ENCODE measurements at places on chromosomes 7 and 10.
A peak's percentile ranks its signal among the peaks of the same experiment; 100 is the strongest.

DNA sequence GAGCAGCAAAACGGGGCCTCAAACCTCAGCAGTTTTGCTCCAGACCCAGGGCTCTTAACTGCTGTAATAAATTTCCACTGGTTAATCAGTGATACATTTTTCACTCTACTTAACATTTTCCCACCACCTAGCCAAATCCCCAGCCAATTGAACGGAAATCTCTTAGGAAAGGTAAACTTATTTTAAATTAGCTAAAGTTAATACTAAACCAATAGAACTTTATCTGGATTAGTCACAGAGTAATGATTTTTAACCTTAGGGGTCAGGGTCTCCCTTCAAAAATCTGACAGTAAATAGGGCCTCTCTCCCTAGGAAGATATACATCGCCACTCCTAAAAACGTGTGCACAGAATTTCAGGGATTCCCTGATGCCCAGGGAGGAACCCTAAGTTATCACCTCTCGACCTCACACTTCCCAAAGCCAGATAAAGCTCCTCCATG lies 87.4 kb upstream of the KMT2E start:
- DNase-seq: no peak

- no peak for DNase-seq
These were observed 90.8 kb downstream of the ARMH3 start for GRCh38 chr10:101965075-101965765.

DNA sequence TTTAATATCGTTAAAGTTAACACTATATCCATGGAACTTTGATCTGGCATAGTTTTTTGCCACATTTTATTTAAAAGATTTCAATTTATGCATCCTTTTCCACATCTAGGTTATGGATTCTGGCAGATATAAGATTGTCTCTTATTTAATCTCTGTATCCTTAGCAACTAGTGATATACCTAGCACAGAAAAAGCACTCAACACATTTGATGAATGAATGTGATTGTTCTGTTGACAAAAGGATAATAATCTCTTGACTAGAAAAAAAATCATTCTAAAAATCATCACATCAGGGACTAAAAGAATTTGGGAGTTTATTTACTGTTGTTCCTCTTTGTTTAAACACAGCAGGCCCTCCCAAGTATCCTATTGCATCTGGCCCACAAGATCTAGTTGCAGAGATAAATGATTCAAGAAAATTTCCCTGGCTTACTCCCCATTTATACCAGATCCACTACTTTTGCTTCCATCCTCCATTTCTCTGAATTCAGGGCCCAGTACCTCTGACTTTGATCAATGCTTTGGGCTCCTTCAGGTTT lies 84.0 kb upstream of the C1GALT1 start:
- DNase-seq: no peak

GRCh38 chr7:68441645-68442044 lies 1156.6 kb upstream of the AUTS2 start:
- DNase-seq: no peak

- no peak for DNase-seq
These were observed 29.9 kb downstream of the GPR22 start for GRCh38 chr7:107499731-107500130.

- no peak for DNase-seq
These were observed 54.1 kb upstream of the PRKG1 start for GRCh38 chr10:51020200-51020599.

- no peak for DNase-seq
These were observed 29.1 kb upstream of the LBX1 start for GRCh38 chr10:101258179-101258885.

DNA sequence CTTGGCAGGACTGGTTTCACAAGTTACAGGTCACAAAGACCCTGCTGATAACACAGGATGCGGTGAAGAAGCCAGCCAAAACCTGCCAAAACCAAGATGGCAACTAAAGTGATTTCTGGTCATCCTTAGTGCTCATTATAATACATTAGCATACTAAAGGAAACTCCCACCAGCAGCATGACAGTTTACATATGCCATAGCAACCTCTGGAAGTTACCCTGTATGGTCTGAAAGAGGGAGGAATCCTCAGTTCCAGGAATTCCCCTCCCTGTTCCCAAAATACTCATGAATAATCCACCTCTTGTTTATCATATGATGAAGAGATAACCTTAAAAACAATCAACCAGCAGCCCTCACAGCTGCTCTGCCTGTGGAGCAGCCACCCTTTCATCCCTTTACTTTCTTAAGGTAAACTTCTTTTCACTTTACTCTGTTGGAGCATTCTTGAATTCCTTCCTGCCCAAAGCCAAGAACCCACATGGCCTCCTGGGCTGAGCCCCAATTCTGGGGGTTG lies 21.9 kb downstream of the DPY19L1 start:
- no peak for DNase-seq

GRCh38 chr10:114337510-114338462 lies 66.5 kb downstream of the AFAP1L2 start:
- no peak for DNase-seq

- DNase-seq: no peak
These were observed 32.8 kb downstream of the ADCY1 start for GRCh38 chr7:45606931-45607330.

- no peak for DNase-seq
These were observed 61.9 kb upstream of the SAMD8 start for GRCh38 chr10:75049316-75050148.

- DNase-seq: no peak
These were observed 703.5 kb downstream of the AUTS2 start for GRCh38 chr7:70301673-70302185.

- DNase-seq: no peak
These were observed 33.5 kb downstream of the FIGNL1 start for GRCh38 chr7:50416527-50417182.

DNA sequence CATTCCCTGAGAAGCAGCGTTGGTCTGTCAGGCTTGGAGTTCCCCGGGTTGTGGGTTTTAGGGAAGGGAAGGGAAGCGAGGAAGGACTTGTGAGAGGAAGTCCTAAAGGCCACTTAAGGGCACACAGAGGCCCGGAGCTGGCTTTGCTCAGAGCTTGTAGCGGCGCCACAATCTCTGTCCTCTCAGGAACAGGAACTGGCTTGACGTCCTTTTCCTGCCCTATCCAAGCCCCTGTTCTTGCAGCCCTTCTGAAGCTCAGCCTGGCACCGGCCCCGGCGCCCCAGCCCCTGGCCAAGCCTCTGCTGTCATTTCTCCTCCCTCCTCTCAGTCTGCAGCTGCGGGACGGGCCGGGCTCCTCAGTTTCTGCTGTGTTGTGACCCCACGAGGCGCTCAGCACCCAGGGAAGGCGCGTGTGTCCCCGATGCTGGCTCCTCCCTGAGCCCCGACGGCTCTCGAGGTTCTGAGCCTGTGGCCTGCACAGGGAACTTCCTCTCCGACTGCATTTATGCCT lies at the start of gene GIMAP8:
GIMAP8 (plus strand) TSS at position 140 of the 511 bp plus-strand sequence. CDS start 16,069 bp downstream, outside the sequence.
- DNase-seq: peak; percentile 58

GRCh38 chr10:89384474-89385340 lies 6.9 kb downstream of the IFIT1B start:
- no peak for DNase-seq

DNA sequence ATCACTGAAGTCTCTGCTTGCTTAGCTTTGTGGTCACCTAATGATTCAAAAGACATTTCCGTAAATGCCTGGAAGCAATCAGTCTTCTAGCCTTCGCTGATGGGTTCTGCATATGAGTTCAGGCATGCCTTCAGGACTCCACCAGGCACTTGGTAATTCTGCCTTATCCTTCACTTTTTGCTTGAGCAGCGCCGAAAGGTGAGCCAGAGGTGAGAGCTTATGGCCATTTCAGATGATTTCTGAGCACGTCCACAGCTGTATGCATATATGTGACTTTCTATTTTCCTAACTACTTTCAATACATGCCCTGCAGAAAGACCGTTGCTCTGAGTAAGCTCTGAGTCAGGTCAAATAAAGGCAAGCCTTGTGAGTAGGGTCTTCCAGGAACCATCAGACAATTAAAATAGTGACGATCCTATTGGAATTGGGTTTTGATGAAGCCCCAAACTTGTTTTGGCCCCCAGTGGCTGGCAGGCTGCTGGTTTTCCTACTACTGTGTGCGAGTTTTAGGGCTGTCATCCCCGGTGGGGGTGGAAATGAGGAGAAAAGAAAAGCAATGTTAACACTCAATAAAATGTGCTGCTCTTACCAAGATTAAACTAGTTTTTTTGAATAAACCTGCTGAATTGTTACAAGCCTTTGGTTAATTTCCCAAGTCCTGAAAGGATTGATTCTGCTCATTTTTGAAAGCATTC lies 154.4 kb upstream of the AKR1E2 start:
- no peak for DNase-seq

- no peak for DNase-seq
These were observed 132.9 kb downstream of the OAT start for GRCh38 chr10:124285587-124286527.

DNA sequence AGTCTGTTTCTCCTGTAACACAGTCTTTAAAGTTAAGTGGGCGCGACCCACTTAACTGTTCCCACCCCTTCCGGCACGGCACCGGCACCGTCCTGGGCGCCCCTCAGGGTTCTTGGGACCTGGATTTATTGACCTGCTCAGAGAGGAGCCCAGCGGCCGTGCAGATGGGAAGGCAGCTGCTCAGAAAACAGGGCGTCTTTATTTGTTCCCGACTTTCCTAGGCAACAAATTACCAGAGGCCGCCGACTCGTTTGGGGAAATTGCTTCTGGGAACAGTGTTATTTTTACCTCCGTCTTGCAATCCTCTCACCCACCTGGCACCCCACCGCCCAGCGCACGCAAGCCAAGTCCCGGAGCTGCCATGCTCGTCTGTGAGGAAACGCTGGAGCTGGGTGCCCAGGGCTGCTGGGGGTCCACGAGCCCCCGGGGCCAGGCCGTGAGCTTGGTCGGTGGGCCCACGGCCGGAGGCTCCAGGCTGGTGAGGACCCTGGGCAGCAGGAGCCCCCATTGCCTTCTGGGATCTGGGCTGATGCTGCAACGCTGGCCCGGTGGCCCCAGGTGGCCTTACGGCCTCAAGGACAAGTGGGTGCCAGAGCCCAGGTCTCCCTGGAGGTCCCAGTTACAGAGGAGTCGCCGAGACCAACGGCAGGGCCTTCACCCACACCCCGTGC lies 14.9 kb upstream of the ADGRA1 start:
- no peak for DNase-seq

GRCh38 chr7:107147464-107148393 lies 21.1 kb upstream of the HBP1 start:
- DNase-seq: peak; percentile 13

- no peak for DNase-seq
These were observed 29.5 kb downstream of the CTNNA3 start for GRCh38 chr10:67666416-67667034.

GRCh38 chr10:124447751-124448466 lies 1.9 kb downstream of the NKX1-2 start:
- no peak for DNase-seq

DNA sequence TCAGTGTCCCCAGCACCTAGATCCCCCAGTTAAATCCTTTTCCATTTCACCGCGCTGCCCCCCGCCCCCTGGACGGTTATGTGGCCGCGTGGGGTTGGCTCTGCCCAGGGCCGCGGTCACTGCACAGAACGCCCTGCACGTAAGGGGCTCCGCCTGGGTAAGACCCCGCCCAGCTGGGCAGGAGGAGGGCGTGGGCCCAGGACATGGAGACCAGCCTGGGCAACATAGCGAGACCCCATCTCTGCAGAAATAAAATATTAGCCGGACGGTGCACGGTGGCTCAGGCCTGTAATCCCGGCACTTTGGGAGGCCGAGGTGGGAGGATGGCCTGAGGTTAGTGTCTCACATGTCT lies 650 bp upstream of the ZFAND2A start:
- DNase-seq: no peak

- DNase-seq: no peak
These were observed 109.3 kb upstream of the INSIG1 start for GRCh38 chr7:155188357-155188756.

DNA sequence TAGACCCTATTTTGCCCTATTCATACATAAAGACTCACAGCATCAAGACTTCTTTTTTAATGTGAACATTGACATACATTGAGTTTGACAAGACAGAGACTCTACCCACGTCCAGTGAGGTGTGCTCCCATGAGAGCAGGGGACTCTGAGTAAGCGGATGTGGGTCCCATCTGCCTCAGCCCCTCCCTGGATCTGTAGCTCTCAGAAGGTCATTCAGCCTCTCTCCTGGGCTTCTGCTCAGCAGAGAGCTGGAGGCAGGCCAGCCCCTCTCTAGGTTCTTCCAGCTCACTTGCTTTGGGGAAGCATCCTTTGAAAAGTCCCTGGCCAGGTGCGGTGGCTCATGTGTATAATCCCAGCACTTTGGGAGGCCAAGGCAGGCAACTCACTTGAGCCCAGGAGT lies 146.9 kb upstream of the ZMIZ1 start:
- no peak for DNase-seq

DNA sequence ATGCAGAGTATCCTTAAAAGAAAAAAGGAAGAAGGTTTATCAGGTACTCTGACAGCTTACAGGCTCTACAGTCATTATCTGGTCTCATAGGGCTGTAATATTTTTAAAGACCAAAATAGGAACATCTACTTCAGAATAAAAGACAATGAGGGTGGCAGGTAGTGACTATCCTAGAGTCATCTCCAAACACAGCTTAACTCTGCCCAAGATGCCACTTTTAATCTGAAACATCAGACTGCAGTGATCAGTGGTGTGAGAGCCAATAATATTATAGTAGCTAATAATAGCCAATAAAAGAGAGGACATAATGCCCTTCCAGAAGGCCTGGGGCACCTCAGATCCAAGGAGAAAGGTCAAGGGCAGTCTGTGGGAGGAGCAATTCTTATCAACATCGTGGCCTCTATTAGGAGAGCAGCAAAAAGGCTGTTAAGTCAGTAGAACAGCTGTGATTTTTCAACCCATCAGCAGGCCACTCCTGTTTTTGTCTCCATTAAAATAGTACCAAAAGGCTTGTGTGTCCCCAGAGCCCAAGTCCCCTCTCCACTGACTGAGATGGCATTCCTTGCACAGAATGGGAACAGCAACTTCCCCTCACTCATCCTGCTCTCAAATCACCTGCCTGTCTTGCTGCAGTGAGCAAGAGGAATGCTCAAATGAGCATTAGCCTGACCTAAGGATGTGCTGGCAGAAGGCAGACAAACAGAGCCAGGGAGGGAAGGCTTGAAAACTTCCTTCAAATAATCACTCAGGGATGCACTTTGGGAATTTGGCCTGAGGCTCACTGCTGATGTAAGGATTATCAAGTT lies 20.7 kb upstream of the SPOCK2 start:
- DNase-seq: no peak

- no peak for DNase-seq
These were observed 514.2 kb downstream of the CCSER2 start for GRCh38 chr10:84842593-84842992.

- no peak for DNase-seq
These were observed 163.8 kb downstream of the RGS10 start for GRCh38 chr10:119378737-119379067.

DNA sequence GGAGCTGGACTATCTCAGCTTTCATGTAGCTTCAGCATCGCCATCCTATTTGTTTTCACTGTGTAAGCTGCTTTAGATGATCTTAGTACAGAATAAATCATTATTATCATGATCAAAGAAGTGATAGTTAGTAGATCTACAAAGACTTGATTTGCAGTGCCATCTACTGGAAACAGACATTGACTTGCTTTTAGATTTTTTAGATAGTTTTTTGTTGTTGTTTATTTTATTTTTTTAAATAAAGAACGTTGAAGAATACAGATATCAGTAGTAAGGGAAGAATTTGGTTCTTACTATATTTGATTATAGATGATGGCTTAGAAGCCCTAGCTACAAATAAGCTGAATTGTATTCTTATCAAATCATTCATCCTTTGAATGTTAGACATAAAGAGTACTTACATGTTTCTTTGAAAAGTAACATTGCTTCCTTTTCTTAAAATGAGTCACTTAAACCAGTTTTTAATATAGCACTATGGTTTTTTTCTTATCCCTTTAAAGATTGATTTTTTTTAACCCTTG lies 6.3 kb upstream of the SFMBT2 start:
- no peak for DNase-seq

GRCh38 chr7:141094336-141095070 lies 20.6 kb downstream of the TMEM178B start:
- no peak for DNase-seq

- DNase-seq: no peak
These were observed 124.4 kb upstream of the RNF32 start for GRCh38 chr7:156515911-156516790.
